Mesothelial cell of epicardium (in vitro differentiated cells): ENCODE measurements at places on chromosomes 5 and 9.

GRCh38 chr9:128992995-128993394, 35.1 kb downstream of the SH3GLB2 start:
- DNase-seq = no peak

DNA sequence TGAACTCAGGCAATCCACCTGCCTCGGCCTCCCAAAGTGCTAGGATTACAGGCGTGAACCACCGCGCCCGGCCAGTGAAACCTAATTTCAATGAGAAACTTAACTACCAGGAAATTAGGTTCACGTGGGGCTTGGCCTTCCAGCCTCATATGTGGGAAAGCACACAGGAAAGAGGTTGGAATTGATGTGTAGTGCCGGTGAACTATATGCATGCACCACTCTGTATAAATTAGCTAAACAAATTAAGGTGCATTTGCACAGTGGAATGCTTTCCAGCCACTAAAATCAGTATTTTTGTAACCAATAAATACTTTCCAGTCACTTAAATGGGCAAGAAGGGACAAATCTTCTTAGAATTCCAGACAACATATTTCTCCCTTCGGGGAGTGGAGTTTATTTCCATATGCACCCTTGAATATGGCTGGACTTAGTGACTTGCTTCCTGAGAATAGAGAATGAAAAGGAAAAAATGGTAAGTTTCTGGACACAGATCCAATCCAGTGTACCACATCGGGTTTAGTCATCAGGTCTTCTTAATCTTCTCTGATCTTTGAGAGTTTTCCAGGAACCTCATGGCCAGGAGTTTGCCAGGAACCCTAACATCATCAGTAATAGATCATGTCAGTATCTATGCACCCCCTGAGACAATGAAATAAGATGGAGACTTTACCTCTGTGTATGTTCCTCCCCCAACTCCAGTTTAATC, 24.9 kb downstream of the ATOX1 start:
- no peak for DNase-seq

- DNase-seq = no peak
Observed at GRCh38 chr5:172953776-172954675, 5.2 kb upstream of the RPL26L1 start.

GRCh38 chr9:115939065-115939765, 214.4 kb upstream of the PAPPA start:
- DNase-seq = no peak

GRCh38 chr9:73149371-73150067, 2.1 kb upstream of the ANXA1 start:
- no peak for DNase-seq

DNA sequence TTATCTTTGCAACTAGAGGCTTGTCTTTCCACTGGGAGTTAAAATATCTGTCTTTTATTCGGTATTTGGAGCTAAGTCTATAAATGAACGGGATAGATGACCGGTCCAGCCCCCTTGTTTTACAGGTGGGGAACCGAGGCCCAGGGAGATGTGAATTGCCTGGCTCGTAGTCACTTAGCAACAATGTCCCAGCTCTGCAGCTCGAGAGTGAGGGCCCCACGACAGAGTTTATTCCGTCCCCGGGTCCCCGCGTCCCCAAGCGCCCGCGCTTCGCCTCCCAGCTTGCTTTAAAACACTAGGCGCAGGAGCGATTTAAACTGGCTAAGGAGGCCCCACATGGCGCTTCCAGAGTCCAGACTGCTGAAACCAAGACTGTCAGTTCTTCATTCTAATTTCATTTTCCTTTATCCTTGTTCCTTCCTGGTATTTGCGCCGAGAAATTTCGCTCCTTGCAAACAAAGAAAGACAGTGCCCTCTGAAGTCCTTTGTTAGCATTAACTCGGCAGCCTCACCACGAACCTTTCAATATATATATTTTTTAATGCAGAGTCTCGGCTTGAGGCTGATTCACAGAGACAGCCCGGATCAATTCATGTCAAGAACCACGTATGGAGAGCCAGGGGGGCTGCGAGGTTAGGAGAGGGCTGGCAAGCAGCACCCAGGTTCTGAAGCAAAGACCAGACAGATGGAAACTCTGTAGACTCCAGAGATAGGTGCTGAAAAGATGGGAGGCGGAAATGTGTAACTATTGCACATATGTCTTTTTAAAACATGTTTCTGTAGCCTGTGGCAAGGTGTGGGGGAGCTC, 1.4 kb upstream of the ENC1 start:
- DNase-seq = peak; percentile 32

- DNase-seq = no peak
Observed at GRCh38 chr9:129197978-129198318, 19.9 kb upstream of the IER5L start.

DNA sequence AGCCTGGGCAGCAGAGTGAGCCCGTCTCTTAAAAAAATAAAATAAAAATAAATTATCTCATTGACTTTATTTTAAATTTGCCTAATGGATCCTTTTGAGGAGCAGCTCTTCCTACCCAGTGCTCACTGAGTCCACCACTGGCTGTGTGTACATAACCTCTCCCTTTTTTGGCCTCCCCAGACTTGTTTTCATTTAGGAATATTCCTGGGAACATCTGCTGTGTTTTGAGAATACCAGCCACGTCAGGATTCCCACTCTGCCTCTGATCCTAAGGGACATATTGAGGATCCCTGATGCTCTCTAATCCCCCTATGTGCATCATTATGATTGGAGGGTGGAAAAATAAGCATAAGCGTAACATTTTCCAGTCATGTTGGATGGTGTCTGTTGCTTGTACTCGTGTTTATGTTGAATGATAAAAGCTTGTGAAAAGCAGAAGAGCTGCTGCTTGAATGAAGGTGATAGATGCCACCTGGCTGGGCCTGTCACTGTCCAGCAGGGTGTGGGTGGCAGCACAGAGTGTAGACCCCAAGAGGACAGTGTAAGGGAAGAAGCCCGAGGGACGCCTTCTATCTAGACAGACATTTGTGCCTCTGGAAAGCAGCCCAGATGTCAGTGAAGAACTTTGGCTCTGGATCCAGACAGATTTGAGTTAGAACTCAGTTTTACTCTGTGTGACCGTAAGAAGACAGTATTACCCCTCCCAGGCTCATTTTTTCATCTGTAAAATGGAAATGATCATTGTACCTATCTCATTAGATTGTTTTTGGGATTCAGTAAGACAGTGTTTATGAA, 15.4 kb downstream of the KCNN2 start:
- no peak for DNase-seq

GRCh38 chr9:93475856-93476255, 22.5 kb upstream of the FAM120AOS start:
- DNase-seq = no peak

GRCh38 chr9:106669835-106670234, 193.1 kb upstream of the ZNF462 start:
- DNase-seq = no peak

GRCh38 chr5:7897014-7897600, 28.2 kb downstream of the MTRR start:
- no peak for DNase-seq

DNA sequence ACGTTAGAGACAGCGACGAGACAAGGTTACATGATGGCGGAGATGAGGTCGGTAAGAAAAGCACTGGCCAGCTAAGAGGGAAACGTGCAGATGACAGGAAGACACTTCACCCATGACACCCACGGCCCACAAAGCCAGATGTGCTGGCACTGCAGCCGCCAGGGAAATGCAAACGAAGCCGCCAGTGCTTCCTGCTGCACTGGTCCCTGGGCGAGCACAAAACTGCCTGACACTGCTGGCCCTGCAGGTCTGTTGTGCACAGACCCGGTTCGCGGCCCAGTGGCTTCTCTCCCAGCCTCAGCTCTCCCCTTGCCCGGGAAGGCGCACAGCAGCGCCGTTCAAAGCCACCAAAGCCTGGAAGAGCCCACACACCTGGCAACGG, 20.3 kb downstream of the QSOX2 start:
- DNase-seq = no peak

GRCh38 chr9:110206389-110206788, 1.6 kb downstream of the C9orf152 start:
- DNase-seq = no peak

DNA sequence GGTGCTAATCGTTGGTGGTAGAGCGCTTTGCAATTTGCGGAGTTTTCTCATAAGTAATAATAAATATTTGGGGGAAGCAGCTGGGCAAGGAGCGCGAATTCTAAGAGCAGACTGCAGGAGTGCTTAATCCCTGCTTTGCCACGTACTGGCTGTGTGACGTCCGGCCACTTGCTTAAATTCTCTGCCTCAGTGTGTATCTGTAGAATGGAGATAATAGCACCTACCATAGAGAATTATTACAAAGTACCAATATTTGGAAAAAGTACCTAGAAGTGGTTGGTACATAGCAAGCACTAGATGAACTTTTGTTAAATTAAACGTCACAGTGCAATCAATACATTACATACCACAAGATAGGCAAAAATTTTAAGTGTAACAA, 598 bp upstream of the TMED7 start:
- no peak for DNase-seq
